ENCODE measurements at places on chromosomes 7 and 10.

- no peak for DNase-seq
These were observed 84.5 kb downstream of the ATXN7L1 start for GRCh38 chr7:105791926-105792325.

GRCh38 chr10:77949167-77949566, 22.6 kb upstream of the DLG5 start:
- peak; percentile 94 for DNase-seq

DNA sequence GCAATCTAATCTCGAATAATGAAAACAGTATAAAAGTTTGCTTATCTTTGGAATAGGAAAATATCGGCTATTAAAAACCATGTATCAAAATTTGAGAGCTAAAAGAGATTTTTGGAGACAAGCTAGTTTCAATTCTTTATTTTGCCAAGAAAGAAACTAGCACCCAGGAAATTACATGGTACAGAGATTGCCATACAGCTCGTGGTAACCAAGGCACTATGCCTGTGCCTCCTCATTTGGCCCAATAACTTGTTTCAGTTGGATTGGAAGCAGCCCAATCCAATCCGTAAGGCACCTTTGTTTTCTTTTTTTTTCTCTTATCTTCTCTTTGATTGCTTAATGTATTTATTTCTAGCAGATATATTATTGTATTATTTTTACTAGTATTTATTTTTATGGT, 55.0 kb downstream of the GNAI1 start:
- no peak for DNase-seq

DNA sequence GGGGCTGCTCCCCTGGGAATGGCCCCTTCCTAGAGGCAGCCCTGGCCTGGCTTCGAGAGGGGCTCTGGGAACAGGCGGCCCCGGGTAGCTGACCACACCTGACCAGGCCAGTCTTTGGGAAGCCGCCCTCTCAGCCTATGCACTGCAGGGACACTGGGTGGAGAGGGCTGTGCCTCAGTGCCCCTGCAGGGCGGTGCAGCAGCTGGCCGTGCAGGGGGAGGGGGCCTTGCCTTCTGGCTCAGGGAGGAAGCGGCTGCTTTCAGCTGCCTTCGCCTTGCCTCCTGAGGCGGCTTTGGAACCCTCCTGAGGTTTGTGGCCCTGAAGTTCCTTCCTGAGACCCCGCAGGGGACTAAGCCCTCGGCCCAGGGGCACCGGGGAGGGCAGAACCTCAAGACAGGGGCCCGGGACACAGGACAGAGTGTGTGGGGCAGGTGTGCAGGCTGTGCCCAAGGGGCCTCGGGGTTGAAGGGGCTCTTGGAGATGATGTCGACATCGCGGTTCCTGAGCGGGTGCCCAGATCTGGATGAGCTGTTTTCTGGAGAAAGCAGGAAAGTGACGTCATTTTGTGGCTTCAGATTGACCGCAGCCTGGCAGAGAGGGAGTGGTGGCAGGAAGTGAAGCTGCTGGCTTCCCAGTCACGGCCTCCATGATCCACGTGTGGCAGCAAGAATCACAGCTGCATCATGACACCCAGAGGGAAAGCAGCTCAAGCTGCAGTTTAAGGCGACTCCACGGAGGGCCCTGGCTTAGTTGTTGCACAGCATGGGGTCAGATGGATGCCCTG, 17.7 kb downstream of the ADAM8 start:
- peak; percentile 80 for DNase-seq

GRCh38 chr7:32579776-32580175, 84.5 kb downstream of the AVL9 start:
- no peak for DNase-seq

- no peak for DNase-seq
These were observed 106.4 kb upstream of the GSDME start for GRCh38 chr7:24863626-24864025.

DNA sequence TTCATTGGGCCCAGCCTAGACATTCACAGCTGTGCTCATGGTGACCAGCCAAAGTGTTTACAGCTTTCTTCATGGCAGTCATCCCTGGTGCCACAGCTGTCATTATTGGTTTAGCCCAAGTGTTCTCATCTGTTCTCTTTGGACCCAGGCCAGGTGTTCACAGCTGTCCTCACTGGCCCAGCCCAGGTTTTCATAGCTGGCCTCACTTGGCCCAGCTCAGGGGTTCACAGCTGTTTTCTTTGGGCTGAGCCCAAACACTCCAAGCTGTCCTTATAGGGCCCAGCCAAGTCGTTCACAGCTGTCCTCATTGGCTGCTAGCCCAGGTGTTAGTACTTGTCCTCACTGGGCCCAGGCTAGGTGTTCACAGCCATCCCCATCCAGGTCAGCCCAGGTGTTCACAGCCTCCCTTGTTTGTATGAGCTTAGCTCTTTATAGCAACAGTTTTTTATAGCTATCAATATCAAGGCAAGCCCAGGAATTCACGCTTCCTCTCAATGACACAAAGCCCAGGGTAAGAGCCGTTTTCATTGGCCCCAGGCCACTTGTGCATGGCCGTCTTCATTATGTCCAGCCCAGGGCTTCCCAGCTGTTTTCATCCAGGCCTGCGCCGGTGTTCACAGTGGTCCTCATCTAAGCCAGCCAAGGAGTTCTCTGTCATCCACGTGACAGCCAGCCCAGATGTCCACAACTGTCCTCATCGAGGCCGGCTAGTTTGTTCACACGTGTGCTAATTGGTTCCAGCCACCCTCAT, 11.6 kb downstream of the FRG2B start:
- DNase-seq, result no peak

DNA sequence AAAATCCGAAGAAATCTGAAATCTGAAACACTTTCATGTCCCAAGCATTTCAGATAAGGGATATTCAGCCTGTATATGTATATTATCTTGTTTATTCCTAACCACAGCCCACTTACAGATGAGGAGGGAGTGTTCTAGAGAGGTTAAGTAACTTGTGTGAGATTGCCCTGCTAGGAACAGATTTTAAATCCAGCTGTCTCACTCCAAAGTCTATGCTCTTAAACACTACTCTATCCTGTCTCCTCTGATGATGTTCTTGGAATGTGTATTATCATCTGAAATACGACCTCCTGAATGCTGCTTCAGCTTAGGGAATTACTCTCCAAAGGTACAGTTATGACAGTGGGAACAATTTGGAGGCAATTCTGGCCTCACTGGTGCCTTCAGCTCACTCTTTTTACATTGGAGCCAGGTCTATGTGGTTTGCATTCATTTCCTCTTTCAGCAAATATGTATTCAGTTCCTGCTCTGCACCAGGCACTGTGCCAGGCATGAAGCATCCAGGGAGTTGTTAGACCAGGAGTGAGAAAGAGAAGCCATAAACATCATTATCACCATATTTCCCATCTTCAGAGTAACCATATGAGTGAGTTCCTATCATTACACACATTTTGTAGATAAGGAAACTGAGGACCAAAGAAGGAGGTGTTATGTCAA, 70.2 kb downstream of the NOC3L start:
- peak; percentile 4 for DNase-seq

Data from PC-9 (cell line).